ENCODE measurements at places on chromosomes 4 and X. TPM values are rescaled to one million over a fixed set of nuclear protein-coding genes. Genes with fewer than 3 reads are reported as not detected.

DGKK gene
- total RNA-seq: 0.19 TPM

DNA sequence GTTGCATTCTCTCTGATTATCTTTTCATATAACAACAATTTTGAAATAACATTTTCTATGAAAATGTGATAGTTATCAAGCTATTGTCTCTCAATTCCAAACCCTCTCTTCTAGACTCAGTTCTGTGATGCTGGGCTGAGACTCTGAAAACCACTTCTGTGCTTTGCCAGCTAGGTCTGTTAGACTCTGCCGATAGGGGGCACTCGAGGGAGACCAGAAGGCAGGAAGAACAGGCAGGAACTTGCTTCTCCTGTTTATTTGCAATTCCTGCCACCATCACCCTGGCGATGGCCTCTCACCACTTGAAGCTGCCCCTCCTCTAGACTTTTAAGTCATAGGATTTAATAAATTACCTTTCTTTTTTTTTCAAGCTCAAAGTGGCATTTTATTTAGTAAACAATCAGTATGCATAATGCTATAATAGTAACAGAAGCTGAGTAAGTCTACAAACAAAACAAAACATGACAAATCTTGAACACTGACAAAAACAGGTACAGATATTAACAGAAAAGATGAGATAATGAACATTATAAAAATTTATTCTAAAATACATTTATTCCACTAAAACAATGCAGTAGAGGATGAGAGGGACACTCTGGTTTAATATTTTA is 49.7 kb downstream of the RASL11B start:
- DNase-seq: peak; percentile 88
- no peak overlapping the region for H3K4me3 ChIP-seq
- H3K27me3 ChIP-seq: no peaks in the 10 kb centered on the region
- H3K27ac ChIP-seq: no peak overlapping the region

GRCh38 chr4:7771541-7772507 is 167.8 kb downstream of the AFAP1 start:
- no peaks in the 10 kb centered on the region for H3K36me3 ChIP-seq
- H3K27ac ChIP-seq: no peak overlapping the region
- peaks cover 11% of the 10 kb centered on the region for H3K4me1 ChIP-seq
- no peak for DNase-seq
- no peak overlapping the region for H3K4me3 ChIP-seq

GRCh38 chr4:113952452-113953029 is 26.9 kb downstream of the ARSJ start:
- no peak overlapping the region for H3K4me3 ChIP-seq
- no peaks in the 10 kb centered on the region for H3K36me3 ChIP-seq
- peak; percentile 78 for DNase-seq
- H3K4me1 ChIP-seq: no peaks in the 10 kb centered on the region
- no peak overlapping the region for H3K27ac ChIP-seq

DNA sequence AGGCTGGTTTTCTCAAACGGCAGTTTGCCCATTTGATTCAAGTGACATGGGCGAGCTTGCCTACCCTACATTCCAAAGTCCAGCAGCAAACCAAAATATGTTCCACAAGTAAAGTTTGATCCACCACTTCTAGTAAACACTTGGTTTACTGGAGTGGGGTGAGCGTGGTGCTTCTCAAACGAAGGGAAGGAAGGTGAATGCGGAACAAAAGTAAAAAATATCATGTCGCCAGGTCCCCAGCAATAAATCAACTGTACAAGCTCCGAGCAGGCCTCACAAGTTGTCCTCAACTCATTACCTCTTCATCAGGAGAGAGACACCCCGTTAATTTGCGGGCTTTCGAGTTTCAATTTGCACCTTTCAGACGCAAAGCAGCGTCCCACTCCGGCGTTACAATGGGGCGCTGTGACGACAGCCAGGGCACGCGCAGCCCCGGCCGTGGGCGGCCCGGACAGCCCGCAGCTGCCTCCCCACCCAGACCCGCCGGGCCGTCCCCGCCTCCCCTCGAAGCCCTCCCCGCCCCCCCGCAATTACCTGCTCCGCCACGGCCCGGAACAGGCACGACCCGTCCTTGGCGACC is 1.0 kb downstream of the OTUD4 start:
- H3K36me3 ChIP-seq: no peaks in the 10 kb centered on the region
- no peaks in the 10 kb centered on the region for H3K27me3 ChIP-seq
- peaks cover 25% of the 10 kb centered on the region for H3K4me1 ChIP-seq
- H3K27ac ChIP-seq: no peak overlapping the region
- peak; percentile 66 for DNase-seq

DNA sequence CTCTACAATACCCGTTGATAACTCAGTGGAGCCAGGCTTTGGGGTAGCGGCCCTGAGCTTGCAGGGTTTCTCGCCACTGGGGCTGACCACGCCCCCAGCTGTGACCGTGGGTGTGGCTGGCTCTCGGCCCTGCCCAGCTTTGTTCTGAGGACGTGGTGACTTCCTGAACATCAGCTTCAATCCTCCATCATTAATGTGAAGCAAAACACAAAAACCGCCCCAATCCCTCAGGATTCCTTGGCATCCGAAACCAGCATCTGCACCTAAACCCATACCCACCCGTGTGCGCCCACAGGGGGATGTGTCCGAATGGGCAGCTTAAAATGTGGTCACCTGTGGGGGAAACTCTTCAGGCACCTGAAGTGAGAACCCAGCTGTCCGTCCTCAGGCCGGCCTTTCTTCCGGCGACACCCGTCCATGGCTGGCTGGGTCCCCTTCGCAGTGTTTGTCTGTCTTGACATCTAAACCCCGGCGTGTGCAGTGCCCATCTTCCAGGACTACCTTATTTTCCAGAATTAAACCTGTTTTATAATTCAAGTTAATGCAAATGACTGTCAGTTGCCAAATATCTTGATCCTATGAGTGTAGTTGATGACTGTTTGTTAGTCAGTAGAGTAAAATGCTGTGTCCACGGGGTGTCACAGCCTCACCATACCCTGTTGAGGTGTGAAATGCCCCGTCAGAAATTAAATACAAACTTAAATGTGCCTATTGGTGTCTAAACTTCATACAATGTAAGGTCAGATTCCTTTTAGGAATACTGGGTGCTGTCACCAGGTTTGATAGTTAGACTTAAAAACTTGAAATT is 27.3 kb downstream of the NELFA start:
- H3K4me3 ChIP-seq: no peak overlapping the region
- no peaks in the 10 kb centered on the region for H3K4me1 ChIP-seq
- peaks cover 3% of the 10 kb centered on the region for H3K36me3 ChIP-seq
- no peaks in the 10 kb centered on the region for H3K27me3 ChIP-seq
- no peak overlapping the region for H3K27ac ChIP-seq

DNA sequence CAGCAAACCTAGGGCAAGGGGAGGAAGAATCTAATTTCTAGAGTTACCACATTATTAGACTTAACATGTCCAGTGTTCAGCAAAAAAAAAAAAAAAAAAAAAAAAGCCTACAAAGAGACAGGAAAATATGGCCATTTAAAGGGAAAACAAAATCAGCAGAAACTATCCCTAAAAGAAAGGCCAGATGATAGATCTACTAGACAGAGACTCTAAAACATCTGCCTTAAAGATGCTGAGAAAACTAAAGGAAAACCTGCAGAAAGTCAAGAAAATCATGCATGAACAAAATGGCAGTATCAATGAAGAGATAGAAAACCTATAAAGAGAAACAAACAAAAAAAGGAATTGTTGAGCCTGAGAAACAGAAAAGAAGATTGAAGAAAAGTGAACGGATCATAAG is 43.8 kb downstream of the NELFA start:
- no peak overlapping the region for H3K4me3 ChIP-seq
- DNase-seq: no peak
- H3K4me1 ChIP-seq: no peaks in the 10 kb centered on the region
- no peak overlapping the region for H3K27ac ChIP-seq
- H3K27me3 ChIP-seq: no peaks in the 10 kb centered on the region
- H3K36me3 ChIP-seq: peaks cover 4% of the 10 kb centered on the region

Measured in neural progenitor cell (in vitro differentiated cells).